Cortex of kidney (tissue), 1 donor: ENCODE measurements at places on chromosomes 11 and 22.

DNA sequence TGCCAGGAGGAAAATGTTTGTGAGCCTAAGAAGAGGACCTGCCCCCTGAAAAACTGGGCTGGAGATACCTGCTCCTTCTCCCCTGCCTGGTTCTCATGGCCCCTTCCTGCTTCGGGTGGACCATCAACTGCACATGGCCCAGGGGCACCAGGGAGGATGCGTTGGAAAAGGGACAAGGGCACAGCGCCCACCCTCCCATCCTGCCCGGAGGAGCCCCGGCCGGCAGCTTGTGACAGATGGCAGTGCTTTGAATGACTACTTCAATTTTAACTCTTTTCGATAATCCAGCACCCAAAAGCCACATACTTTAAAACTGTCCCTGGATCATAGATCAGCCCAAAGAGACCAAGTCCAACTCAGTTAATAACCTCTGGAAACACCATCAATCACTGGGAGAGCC is 135.8 kb upstream of the NECTIN1 start:
- no peak for DNase-seq

- no peak for DNase-seq
Measured at GRCh38 chr22:50738649-50739227, 734 bp downstream of the ACR start.

GRCh38 chr11:130904380-130904779 is 11.9 kb downstream of the SNX19 start:
- no peak for DNase-seq

DNA sequence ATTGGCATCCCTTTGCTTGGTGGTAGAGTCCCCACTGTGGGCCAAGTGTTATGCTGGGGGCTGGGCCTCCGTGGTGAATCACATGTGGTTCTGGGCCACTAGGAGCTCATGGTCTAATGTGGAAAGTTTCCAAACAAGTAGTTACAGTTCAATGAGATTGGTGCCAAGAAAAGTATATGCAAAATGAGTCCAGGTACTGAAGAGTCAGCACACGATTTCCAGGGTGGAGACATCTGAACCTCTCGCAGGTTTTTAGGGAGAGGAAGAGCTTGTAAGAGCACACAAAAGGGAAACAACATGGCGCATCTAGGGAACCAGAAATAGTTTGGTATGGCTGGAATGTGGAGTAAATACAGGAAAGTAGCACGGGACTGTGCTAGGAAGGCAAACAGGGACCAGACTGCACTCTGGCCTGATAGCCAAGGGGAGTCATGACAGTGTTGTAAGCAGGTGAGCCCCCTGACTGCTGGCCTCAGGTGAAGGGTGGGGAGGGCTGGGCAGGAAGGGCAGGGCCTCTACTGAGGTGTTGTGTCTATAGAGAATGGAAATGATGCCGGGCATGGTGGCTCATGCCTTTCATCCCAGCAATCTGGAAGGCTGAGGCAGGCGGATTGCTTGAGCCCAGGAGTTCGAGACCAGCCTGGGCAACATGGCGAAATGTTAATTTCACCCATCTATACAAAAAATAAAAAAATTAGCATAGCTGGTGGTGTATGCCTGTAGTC is 12.6 kb downstream of the POLR2F start:
- no peak for DNase-seq

GRCh38 chr11:77590194-77590782 is 535 bp downstream of the AQP11 start:
- no peak for DNase-seq

GRCh38 chr22:40324468-40325305 is 21.6 kb upstream of the ADSL start:
- DNase-seq: no peak

DNA sequence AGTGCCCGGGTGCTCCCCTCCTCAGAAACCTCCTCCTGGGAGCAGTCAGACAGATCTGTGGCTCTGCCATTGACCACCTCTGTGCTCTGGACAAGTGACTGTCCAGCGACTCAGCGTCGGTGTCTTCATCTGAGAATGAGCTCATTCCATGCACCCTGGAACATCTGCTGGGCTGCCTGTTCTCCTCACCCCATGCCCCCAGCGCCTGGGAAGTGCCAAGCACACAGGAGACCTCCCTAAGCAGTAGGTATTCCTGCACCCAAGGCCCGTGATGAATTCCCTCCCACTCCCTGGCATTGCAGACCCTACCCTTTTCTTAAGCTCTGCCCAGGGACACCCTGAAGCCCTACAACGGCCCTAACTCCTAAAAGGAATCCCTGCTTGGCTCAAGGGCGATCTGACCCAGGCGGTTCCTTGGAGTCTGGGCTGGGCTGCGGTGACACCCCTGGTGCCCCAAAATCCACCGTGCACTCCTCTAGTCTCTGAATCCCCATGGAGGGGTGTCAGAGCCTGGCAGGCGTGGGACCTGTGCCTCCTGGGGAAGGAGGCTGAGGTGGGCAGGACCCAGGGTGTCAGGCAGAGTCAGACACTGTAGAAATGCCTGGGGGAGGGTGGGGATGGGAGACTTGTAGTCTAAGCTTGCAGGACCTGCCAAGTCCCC is 92.0 kb downstream of the CEP164 start:
- DNase-seq: no peak
